ENCODE measurements at places on chromosomes 12 and 14. TPM values are rescaled to one million over a fixed set of nuclear protein-coding genes. Genes with fewer than 3 reads are reported as not detected.

Gene TAS2R43
- total RNA-seq, result not detected

Gene DTX1
- total RNA-seq, result not detected

Gene DBX2
- not detected for total RNA-seq

Gene WASHC4
- 43.5 TPM for total RNA-seq

Gene KITLG
- 211 TPM for total RNA-seq

Gene KLHL33
- total RNA-seq, result not detected

Measured in Caco-2 (cell line).